NCI-H1048 (cell line): ENCODE measurements at places on chromosomes 4 and X.

- no peak for DNase-seq
These were observed 32.1 kb upstream of the TEX13D start for GRCh38 chrX:124300405-124300804.

DNA sequence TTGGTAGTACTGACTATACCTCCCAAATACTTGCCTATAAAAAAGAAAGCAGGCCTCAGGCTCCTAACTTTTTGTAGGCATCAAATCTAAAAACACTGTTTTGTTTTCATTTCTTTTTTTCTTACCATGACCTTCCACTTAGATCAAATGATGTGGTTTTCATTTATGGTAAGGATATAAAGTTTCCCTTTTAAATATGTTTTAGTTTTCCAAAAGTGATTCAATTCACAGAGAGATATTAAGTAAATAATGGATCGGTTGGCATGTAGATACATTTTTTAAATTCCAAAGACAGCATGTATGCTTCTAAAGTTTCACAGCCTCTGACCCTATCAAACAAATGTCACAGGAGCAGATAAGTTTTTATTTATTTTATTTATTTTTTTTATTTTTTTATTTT is 23.9 kb downstream of the EFHC2 start:
- DNase-seq: no peak

- no peak for DNase-seq
These were observed 51.6 kb downstream of the KIT start for GRCh38 chr4:54709400-54709799.

- no peak for DNase-seq
These were observed 34.6 kb downstream of the HADH start for GRCh38 chr4:108024085-108024877.

GRCh38 chr4:111977419-111977965 is 167.8 kb upstream of the FAM241A start:
- no peak for DNase-seq

GRCh38 chr4:76947369-76947768 is 2.2 kb upstream of the SEPTIN11 start:
- DNase-seq: no peak

DNA sequence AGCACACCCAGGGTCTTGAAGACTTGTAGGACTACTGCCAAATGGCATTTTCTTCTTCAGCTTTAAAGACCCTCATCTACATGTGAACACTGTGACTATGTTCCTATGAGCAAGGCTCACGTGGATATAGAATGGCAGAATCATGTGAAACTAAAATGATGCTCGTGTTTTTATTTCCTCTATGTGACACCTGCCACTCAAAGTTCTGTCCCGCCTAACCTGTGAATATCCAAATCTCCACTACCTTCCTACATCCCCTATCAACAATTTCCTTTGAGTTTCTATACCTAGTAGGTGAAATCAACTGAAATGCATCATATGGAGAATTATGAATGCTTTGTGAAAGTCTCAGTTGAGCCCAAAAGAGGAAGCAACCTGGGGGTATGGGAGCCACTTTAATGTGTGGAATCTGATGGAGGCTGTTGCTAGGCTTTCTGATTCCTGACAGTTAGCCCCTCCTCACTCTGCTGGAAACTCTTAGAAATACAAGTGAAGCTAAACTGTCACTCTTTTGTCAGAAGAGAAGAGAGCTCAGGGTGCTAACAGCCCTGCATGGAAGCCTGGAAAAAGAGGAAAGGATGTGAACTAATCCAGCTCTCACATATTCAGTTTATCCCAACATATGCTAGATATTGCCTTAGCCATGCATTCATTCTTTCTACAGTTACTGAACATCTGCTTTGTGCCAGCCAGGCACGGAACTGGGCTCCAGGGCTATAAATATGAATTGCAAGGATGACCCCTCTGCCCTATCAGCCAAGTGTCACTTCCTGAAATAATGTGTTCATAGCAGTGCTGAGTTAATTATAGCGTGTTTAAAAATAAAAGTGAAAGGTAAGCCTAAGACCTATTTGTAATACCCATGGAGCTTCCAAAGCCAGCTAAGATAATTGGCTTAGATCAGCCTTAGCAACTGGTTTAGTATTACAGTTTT is 11.0 kb downstream of the LHFPL1 start:
- no peak for DNase-seq

- no peak for DNase-seq
These were observed 367.5 kb downstream of the PRDM5 start for GRCh38 chr4:120555058-120555457.

- DNase-seq: peak; percentile 82
These were observed 210.7 kb downstream of the PDGFRA start for GRCh38 chr4:54439831-54440243.

- no peak for DNase-seq
These were observed 79.9 kb downstream of the ZFX start for GRCh38 chrX:24229400-24229879.

DNA sequence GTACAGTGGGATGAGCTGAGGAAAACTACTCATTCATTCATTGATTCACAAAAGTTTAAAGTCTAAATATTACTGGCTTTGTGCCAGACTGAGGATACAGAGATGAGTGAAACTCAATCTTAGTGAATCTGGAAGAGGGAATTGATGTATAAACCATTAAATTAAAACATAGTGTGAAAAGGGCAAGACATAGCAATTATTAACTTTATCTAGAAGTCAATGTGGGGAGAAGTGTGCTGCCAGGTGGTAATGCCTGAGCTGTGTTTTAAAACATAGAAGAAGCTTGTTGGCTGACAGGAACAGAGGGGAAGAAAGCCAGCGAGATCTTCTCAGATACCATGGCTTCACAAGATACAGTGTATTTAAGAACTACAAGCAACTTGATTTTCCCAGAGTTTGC is 153.4 kb downstream of the BMPR1B start:
- DNase-seq: no peak

DNA sequence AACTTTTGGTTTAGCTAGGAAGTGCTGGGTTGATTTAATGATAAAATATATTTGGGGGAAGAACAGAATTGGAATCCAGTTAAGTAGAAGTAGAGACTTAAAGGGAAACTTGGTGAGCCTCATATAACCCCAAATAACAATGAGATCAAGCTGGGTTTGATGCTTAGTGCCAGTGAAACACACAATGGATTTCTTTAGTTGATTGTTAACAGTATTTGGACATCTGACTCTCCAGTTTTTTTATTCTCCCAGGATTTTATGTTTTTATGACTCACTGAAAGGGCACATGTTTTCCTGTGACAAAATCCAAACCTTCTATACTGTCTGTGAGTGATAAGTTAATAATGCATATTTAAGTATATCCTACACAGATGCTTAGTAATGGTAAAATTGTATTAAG is 2.7 kb upstream of the NEUROG2 start:
- no peak for DNase-seq

GRCh38 chrX:130304587-130305368 is 34.9 kb upstream of the SLC25A14 start:
- DNase-seq: no peak

DNA sequence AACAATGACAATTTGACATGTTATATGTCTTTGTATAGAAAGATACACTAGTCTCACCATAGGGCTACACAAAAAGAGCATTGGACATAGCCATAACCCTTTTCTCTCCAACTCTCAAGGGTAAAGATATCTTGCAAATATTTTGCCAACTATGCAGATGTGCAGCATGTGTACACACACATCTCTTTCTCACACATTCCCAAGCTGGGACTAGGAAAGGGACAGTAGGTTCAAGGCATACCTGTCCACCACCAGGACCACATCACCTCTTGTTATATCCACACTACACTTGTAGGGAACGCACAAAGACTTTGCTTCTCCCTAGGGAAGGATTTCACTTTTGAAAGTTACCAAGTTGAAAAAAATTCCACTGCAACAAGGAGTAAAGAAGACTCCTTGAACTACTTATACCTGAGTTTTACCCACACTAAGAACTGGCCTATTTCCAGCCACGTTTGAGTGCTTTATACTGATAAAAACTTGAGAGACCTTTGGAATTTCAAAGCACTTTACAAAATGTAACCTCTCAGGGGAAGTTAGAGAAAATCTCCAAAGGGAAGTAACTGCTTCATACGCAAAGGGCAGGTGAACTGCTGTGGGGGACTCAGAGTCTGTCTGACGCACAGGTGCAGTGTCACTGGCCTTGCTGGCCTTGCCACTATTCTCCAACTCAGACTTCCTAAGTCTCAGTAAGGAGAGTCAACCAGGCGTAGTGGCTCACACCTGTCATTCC is 36.9 kb downstream of the NR3C2 start:
- no peak for DNase-seq

- no peak for DNase-seq
These were observed 32.0 kb downstream of the LAS1L start for GRCh38 chrX:65502618-65503017.

DNA sequence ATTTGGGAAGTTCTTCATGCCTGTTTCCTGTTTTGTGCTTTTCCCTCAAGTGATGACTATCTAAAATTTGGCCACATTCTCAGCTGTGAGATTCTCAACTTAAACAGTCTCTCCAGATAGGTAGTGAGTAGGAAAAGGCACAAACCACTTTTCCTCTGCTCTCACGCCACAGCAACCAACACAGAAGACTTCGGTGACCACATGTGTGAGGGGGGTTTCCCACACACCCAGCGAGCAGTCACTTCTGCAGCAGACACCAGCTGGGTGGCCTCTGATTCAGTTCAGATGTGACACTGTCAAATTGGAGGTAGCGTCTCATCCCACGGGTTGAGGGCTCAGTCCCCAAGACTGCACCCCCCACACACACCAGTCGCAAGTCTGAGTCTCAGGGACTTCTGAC is 25.1 kb upstream of the CLDN34 start:
- DNase-seq: no peak

DNA sequence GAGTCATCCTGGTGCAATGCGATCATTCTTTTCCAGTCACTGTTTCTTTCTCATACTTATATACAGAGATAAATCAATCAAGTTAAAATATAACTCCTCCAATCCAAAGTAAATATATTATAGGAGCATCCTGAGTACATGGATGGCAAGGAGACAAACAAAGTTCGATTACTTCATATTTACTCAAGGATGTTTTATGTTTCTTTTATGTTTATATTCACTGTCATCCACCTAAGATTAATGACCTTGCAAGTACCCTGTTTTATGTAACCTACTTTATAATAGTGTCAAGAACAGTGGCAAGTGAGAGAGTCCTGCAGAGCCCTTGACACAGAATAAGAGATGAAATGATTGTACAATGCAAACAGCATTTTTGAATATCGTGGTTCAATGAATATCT is at the start of gene UGT2B11:
TSS of gene UGT2B11 (minus strand) at position 33 of the 400 bp plus-strand sequence. CDS start at position 7, 26 bp downstream.
- no peak for DNase-seq

DNA sequence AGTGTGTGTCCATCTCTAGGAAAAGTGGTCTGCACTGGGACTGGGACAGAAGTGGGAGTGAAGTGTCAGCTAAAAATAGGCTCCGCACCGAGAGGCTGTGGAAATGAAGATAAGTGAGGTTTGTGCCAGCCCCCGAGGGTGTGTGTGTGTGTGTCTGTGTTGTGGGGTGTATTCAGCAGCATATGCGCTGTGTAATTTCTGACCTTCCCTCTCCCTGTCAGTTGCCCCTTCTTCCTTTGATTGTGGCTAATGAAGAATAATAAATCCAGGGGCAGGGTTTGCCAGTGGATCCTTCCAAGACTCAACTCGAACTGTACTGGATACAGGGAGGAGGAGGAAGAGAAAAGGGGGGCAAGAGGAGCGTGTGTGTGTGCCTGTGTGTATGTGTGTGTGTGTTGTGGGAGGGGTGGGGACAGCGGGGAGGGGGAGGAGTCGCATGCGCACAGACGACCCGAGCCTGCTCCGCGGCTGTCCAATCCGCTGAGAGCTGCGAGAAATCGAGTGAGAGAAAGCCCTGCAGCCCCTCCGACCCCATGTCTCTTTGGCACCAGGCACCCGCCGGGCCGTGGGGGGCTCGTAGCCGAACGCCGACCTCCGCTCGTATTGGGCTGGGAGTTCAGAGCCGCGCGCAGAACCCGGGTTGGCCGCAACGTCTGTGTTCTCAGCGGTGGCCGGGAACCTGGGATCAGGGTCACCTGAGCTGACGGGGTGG is 916 bp upstream of the POU4F2 start:
- no peak for DNase-seq

GRCh38 chr4:79598801-79599200 is 190.8 kb upstream of the GK2 start:
- DNase-seq: no peak

- DNase-seq: no peak
These were observed 8.8 kb downstream of the HTT-AS start for GRCh38 chr4:3065551-3065950.

DNA sequence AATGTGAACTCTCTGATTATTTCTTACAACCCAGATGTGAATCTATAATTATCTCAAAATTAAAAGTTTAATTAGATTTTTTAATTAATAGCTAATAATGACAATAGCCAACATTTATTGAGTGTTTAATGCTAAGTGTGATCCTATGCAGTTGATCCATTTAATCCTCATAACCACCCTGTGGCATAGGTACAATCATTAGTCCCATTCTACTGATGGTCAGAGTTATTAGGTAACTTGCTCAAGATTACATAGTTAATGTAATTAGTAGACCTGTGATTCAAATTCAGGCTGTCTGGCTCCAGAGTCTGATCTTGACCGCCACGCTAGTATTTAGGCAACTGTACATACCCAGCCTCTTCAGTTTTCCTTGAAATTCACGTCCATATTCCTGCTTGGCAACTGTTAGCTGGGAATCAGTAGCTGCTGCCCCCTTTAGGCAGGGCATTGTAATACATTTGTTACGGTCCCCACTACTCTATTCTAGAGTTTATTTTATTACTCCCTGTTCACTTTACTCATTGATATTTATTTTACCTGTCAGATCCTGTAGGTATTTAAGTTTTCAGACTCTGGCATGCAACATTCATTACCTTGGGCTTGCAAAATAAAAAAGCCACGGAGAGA is 20.6 kb upstream of the TEC start:
- DNase-seq: no peak

DNA sequence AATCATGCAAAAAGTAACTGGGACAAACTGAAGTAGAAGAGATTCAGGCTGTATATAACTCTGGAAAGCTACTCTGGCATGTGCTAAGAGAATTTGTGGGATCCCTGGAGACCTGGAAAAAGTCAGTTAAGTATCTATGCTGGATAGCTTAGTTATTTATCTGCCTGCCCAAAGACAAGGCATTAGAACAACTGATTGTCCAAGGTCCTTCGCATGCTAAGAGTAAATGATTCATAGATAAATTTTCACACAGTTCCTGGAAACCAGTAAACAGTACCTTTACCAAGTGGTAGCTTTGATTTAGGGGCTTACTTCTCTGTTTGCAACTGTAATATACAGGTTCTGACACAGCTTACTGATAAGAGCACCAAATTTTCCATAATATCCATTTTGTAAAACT is 104.8 kb downstream of the ATP11C start:
- DNase-seq: no peak

GRCh38 chr4:73612032-73612431 is 8.2 kb downstream of the RASSF6 start:
- no peak for DNase-seq

- no peak for DNase-seq
These were observed 4.7 kb upstream of the MSX1 start for GRCh38 chr4:4854649-4855295.
